Liver (tissue), 10 donors: ENCODE measurements at places on chromosomes 12 and 14. TPM values are rescaled to one million over a fixed set of nuclear protein-coding genes. Genes with fewer than 3 reads are reported as not detected.

DNA sequence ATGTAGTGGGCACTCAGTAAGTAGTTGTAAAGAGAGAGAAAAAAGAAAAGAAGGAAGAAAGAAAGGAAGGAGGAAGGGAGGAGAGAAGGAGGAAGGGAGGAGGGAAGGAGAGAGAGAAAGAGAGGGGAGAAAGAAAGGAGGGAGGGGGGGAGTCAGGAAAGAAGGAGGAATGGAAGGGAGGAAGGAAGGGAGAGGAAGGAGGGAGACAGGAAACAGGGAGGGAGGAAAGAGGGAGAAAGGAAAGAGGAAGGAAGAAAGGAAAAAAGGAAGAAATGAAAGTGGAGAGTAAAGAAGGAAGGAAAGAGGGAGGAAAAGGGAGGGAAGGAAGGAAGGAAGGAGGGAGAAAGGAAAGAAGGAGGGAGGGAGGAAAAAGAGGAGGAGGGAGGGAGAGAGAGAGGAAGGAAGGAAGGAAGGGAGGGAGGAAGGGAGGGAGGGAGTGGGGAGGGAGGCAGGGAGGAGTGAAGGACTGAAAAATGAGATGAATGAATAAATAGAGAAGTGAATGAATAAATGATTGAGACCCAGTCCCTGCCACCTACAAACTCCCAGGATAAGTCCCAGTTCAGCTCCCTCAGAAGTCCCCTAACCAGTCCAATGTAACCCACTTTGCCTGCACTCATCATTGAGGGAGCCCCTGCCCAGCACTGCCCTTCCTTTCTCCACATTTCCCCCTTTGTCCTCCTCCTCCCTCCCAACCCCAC lies 739.0 kb upstream of the TBX3 start:
- no peak for DNase-seq

DNA sequence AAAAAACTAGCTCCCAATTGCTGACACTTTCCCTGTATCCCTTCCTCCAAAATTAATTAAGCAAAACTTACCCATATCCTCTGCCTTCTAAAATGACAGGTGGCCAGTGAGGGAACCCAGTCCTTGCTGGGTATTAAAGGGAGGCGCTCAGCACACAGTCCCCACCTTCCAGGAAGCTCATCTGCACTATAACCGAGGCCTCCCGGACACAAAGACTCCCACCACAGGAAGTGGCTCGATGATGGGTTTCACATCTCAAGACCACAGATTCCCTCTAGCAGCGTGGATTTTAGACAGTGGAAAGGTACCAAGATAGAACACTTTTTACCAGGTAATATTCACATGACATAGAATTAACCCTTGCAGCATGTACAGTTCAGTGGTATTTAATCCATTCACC lies 126.8 kb upstream of the NCOR2 start:
- no peak for DNase-seq

DNA sequence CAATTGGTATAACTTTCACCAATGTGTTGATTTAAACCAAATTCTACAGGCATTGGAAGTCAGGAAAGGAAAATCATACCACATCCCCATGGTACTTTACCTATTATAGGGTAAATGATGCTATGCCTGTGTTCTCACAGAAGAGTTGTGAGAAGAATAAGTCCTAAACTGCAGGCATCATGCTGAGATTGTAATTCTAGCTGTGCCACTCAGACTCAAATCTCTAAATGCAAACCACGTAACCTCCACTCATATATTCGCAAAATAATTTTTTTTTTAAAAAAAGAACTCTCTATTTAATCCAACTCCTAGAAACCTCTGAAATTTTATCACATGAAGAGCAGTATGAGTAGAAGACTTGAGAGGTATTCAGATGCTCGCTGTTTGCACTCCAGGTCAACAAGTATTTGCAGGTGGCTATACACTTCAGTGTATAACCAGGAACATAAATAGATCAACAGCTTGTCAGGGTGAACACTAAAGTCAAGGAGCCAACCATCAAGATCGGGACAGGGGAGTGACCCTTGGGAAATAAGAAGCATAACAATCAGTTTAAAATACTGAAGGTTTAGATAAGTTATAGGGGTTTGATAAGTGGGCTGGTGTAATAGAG lies 110.1 kb downstream of the SLC25A21 start:
- no peak for DNase-seq

Gene EXOC3L4
- 46.8 TPM for total RNA-seq

DNA sequence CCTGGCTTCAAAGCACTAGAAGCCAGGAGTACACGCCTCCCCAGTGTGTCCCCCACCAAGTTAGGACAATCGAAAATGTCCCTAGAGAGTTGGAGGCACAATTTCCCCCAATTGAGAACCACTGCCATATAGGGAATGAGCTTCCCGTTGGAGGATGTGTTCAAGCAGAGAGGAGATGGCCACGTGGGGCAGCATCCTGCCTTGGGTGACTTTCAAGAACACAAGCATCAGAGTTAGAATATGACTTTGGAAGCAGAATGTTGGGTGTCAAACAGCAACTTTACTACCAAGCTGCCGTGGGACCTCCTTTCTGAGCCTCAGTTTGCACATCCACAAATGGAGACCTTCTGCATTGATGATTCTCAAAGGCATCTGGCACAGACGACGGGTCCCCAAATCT lies 56.5 kb downstream of the RFLNA start:
- no peak for DNase-seq
